ENCODE measurements at places on chromosomes 7 and 10.

DNA sequence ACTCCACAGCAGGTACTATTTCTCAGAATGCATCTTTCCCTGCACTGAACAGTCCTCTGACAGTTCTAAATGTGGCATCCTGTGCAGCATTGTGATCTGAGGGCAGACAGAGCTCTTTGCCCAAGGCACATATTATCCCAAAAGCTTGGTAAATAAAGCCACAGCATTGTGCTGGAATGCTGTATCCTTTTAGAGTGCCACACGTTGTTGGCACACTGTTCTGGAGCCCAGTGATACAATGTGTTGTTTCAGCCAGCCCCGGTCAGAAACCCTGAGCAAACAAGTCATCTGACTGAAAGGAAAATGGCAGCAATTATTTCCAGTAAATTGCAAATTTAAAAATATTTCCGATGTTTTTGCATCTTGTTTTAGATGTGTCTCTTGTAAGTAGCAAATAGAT lies 45.4 kb downstream of the NAMPT start:
- DNase-seq, result peak; percentile 9

DNA sequence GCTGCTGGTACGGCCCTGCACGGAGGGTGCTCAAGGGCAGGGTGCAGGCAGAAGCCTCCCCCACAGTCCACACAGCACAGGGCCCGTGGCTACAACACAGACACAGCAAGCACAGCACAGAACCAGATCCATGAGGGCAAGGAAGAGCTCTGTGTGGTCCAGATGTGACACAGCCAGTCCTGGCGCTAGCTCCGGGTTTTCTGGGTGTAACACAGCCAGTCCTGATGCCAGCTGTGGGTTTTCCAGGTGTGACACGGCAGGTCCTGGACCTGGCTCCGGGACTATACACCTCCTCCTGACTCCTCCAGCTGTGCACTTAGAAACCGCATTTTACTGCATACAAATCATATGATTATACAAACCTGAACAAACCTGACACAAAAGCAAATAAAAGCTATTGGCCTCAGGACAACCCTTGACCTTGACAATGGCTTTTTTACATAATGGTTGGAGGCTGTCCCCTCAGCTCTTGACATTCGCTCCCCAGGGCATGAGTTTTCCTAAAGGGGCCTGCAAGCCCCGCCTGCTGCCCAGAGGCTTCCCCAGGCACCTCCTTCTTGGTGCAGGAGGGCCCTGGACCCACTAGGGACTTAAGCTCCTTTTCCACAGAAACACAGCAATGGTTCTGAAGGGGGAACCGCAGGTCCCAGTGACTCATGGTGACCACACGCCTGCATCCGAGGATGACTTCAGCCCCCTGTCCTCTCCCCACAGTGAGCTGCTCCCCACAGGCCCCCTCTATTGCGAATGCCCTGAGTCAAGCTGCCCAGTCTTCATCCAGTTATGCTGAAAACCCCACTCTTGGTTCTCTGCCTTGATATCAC lies 209.6 kb downstream of the PTPRN2 start:
- no peak for DNase-seq

GRCh38 chr10:100740476-100741377 lies 4.7 kb upstream of the PAX2 start:
- DNase-seq, result no peak

DNA sequence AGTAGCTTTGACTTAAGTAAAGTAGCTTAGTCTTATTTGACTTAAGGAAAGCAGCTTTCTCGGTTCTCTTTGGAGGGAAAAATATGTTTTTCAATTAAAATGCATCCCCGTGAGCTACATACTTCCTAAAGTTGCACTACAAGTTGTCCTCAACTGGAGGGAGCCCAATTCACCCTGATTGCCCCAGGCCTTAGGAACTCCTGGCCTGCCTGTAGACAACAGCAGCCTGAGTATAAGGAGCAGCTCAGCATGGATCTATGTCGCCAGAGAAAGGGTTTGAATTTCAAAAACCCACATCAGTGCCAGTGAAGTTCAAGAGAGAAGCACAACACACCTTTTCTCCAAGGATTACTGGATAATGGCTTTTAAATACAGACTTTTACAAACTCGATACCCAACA lies 772.0 kb downstream of the TNS3 start:
- DNase-seq, result no peak

GRCh38 chr7:543501-544337 lies 24.1 kb upstream of the PDGFA start:
- DNase-seq, result no peak

All from globus pallidus (tissue), 1 donor.